ENCODE measurements at places on chromosomes 7 and 10.

DNA sequence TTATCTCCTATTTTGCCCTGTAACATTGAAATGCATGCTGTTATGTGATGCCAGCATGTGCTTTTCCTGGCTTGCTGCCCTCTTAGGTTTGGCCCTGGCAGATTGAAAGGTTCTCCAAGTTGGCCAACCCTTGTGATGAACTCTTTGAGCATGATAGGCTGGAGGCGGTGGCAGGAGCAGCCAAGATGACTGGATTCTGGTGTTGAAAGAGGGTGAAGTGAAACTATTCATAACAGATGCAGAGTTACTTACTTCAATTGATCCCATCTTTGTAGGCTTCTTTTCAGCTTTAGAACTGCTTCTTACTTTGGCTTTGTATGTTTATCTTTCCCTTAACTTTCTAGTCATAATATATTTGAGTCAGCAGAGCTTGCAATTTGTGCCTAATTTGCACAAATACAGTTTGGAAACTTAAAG, 57.6 kb downstream of the BICC1 start:
- no peak for DNase-seq

- DNase-seq, result no peak
Observed at GRCh38 chr10:105347487-105347886, 706.4 kb downstream of the SORCS3 start.

DNA sequence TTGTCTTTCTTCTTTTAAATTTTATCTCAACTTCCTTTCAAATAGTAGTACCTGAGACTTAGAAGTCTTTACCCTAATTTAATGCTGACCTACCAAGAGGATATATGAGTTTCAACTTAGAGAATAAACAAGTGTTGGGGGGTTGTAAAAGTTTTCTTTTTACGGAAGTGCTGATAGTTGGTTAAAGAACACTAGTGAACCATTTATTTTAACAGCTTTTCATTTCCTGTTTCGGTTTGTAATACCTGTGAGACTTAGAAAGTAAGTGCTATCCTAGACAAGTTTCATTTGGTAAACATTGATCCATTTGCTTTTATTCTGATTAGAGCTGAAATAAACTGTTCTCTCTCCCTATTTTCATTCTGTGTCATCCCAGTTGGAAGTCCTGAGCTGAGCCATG, 683.1 kb upstream of the SORCS1 start:
- no peak for DNase-seq

DNA sequence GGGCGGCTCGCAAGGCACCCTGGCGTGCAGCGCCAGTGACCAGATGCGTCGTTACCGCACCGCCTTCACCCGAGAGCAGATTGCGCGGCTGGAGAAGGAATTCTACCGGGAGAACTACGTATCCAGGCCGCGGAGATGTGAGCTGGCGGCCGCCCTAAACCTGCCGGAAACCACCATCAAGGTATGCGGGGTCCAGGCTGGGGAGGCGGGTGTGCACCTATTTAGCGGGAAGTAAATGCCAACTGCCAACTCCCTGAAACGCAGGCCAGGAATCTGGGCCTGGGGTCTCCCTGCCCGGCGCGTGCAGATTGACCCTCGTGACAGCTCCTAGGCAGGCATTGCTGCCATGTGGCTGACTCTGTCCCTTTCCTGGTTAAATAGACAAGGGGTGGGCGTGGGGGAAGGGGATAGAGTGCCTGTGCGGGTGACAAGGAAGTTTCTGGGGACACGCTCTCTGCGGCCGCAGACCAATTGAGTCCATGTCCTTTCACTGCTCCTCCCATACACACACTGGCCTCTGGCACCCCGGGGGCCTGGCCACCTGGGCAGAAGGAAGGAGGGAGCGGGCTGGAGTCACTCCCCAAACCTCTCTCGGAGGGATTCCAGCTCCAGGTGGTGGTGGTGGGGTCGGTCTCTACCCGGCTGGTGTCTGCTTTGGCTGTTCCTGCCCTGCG, 2.7 kb downstream of the EVX1 start:
- no peak for DNase-seq

- no peak for DNase-seq
Observed at GRCh38 chr10:44427037-44427436, 42.1 kb upstream of the CXCL12 start.

DNA sequence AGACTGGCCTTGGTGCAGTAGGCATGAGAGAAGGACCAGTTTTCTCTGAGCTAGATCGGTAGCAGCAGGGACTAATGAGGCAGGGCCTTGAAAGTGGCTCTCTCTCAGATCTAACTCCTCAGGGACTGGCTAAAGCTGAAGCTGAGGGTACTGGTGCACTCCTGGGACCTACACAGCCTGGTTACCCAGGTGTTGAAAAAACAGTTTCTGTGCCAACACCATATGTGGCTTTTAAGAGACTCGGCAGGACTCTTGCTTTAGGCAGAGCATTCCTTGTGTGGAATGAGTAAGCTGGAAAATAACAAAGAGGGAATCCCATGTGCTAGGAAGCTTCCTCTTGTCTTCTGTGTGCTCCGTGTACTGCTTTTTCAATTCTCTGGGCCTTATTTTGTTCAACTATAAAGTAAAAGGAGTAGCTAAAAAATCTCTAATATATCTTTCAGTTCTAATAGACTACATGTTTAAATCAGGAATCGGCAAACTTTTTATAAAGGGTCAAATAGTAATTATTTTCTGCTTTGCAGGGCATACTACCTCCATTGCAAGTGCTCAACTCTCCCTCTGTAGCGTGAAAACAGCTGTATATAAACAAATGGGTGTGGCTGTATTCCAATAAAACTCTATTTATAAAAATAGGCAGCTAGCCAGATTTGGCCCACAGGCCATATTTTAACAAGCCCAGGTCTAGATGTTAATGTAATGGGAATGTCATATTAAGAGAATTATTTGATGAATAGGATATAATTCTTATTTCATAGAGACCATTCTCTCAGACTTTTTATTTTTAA, 186.1 kb upstream of the KAT6B start:
- no peak for DNase-seq

- no peak for DNase-seq
Observed at GRCh38 chr10:33493497-33493896, 159.0 kb upstream of the NRP1 start.
